ENCODE measurements at places on chromosomes 3 and 15.

- no peak for DNase-seq
Measured at GRCh38 chr15:79535536-79535935, 103.4 kb downstream of the MINAR1 start.

- no peak for DNase-seq
Measured at GRCh38 chr3:179318876-179319275, 4.0 kb upstream of the ZNF639 start.

GRCh38 chr15:32967521-32967920, 227.0 kb downstream of the FMN1 start:
- no peak for DNase-seq

- DNase-seq = no peak
Measured at GRCh38 chr3:64184621-64185020, 40.6 kb downstream of the PRICKLE2 start.

DNA sequence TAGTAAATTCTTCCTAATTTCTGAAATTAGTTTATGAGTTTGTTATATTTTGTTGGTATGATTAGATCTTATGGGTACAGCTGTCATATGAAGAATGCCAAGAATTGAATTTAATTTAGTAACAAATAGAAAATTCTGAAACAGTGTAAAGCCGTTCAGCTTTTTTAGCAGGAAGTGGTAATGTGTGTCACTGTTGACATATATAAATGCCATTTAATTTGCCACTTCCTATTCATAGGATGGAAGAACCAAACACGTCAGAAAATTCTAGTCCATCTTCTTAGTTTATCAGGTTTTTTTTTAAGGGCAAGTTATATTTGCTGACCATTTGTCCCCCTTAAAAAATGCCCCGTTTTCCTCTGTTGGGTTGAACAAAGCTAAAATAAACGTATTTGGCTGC, 43.0 kb downstream of the RAB8B start:
- no peak for DNase-seq

DNA sequence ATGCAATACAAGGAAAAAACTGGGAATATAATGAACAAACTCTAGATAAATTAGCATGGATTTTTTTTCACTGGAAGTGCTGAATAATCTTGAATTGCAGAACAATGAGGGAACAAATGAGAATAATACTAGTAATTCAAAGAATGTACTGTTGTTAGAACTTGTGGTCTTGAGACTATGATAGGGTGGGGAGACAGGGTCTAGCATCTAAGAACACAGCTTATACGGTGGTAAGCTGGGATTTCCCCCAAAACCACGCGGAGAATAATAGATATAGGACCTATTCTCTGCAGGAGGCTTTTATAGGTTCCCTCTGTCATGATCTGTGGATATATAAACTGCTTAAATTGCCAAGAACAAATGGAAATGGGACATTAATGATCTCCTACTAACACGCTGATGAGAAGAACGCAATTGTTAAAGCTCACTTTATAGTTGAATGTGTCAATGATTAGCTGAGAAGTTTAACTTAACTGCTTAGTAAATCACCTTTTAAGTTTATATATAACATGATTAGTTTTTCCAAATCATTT, 692.3 kb downstream of the ZPLD1 start:
- DNase-seq = no peak

- DNase-seq = no peak
Measured at GRCh38 chr15:58240191-58240932, 102.2 kb downstream of the AQP9 start.

DNA sequence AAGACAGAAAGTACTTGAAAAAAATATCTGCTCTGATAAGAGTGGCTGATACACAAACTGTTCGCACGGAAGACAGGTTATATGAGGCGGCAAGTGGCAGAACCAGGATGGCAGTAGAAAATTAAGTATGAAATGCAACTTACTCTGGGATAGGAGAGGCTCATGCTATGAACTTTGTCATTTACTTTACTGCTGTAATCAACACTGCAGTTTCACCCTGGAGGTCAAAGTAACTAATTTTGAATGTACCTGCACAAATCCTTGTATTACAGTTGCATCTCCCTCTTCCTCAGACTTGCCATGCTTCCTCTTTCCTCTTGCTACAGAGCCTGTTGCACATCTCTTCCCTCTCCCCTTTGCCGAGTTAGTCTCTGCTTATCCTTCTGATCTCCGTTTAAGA, 38.8 kb downstream of the HACL1 start:
- no peak for DNase-seq

DNA sequence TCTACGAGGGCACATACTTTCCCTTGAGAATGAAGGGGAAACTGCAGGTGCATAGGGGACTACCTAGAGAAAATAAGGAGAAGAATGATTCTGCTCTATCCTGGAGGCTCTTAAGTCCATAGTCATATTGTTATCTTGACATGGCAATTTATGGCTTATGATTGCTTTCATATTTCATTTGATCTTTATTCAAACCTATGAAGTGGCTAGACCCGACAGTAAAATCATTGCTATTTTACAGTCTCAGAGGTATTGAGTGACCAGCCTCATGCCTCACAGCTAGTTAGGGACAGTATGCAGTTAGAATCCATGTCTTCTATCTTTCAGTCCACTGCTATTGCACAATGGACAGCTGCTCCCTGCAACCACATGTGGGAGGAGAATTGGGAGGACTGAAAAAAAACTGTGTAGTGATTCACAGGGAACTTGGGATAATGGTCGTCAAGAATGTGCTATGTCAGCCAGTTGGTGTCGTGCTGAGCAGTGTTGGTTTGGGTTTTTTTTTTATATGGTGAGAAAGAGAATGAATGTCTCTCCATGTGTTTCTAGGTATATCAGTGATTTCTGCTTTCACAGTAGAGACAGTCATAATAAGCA, 63.2 kb upstream of the SPPL2A start:
- DNase-seq = peak; percentile 78

DNA sequence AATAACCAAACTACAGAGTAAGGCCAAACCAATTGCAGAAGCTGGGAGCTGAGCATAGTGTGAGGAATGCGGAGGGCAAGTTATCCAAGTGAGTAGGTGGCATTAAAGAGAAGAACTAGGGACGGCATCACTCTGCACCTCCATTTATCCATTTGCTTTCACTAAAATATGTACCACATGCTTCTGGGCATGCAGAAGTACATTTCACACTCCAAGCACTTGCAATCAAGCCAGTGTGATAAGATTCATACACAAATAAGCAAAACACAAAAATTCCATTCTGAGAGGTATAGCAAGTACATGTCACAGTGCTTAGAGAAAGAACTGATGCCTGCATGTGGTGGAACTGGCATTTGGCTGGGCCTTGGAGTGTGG, 81.1 kb downstream of the CCNL1 start:
- no peak for DNase-seq

- no peak for DNase-seq
Measured at GRCh38 chr3:195394024-195394423, 48.8 kb downstream of the ACAP2 start.

- no peak for DNase-seq
Measured at GRCh38 chr15:42138968-42139386, 17.5 kb downstream of the PLA2G4F start.

GRCh38 chr3:72060447-72061034, 275.6 kb upstream of the PROK2 start:
- no peak for DNase-seq

- DNase-seq = no peak
Measured at GRCh38 chr3:63864965-63865327, 1.3 kb downstream of the ATXN7 start.

DNA sequence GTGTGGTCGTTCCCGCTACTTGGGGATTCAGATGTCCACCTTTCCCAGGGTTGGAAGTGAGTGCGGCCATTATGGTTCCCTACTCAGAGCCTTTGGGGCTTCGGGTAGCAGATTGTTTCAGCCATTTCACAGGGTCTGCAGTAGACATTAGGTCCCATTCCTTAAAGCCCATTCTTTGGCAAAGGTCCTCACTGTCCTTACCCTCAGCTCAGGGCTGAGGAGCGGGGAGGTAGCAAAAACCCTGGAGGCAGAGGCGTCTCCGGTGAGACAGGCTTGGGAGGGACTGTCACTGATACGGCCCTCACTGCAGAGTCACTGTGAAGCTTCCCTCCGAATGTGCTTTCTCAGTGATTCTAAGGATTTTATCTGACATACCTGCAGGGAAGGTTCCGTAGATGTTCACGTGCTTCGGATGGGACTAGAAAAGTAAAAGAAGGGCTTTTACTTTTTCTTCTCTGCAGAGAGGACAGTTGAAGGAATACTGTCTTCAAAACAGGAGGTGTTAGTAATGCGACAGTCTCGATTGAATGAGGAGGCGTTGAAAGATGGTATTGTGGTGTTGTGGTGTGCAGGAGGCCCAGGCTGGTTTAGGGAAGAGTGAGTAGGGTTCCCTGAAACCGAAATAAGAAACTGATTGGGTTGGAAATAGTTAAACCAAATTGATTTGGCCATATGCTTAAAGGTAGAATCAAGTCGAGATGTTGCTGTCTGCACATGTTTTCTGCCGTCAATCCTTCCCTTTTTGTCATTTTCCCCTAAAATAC, 630 bp downstream of the ATP6V1A start:
- peak; percentile 10 for DNase-seq

GRCh38 chr3:69867941-69868505, 128.8 kb downstream of the MITF start:
- no peak for DNase-seq

DNA sequence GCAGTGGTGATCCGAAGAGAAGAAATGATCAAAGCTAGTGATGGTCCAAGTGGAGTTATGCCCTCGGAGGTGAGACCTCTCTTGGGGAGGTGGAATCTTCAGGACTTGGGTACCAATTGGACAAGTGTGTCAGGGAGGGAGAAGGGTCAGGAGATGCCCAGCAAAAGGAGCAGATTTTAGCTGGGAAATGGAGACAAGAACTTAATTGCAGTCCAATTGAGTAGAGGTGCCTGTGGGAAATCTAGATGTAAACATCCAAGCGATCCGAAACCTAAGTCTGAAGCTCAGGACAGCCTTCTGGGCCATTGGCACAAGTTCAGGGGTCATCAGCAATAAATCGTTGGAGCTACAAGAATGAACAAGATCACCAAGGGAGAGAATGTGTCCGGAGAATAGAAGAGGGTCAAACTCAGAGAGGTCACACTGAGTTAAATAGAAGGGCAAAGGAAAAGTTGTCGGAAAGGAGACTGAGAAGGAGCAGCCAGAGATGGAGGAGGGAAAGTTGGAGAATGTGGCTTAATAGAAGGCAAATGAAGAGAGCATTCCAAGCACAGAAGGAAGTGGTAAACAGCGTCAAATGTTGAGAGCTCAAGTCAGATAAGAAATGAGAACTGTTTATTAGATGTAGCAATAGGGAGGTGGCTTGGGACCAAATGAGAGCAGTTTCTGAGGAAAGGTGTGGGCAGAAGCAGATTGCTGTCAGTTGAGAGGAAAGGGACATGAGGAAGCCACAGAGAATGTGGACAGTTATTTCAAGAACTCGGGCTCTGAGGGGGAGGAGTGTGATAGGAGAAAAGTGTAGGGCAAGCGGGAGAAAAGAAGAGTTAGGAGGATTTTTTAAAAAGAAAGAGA, 64.2 kb upstream of the FNDC3B start:
- DNase-seq = no peak

- DNase-seq = no peak
Measured at GRCh38 chr3:57093489-57093888, 33.0 kb downstream of the SPATA12 start.

DNA sequence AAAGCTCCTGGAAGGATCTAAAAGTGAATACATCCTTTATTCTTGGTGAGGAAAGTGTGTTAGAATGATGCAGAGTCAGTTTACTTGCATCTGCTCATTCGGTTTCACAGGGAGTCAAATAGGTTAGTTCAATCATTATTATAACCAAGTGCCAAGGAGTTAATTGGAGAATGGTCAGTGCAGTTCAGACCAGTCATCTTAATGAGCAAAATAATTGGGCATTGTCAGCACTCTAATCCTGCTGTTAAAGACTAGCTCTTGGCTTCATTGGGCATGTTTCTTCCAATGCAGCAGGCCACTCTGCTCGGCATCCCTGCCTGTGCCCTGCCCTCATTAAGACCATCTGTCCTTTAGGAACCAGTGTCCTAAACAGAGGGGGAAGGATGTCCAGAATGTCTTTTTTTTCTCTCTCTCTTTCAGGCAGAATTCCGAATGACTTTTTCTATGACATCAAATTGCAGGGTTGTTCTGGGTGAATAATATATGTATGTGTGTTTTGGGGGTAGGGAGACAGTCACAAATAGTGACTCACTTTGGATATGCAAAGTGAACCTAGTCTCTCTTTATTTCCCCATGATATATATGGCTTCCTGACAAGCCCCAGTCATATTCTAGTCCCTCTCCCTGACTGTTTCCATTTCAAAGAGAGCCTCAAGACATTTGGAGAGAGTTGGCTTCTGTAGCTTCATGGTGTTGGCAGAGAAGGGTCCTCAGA, 205.4 kb upstream of the TRIM42 start:
- DNase-seq = no peak

DNA sequence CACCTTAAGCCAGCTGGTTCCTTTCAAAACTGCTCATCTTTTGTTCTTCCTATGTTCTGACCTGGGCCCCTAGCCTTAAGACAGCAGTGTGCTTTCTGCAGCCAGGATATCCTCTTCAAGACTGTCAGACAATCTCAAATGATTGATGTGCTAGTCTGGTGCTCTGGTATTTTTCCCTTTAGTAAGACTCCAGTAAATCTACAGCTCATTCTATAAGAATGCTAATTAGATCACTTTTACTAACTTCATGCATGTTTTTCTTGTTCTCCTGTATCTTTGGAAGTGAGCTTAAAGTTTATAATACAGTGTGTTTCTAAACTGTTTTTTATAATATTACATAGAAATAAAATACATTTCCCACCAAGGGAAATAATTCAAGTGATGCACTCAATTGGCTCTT, 220.9 kb upstream of the NANOGP8 start:
- DNase-seq = peak; percentile 14

GRCh38 chr15:64858021-64858575, 16.4 kb downstream of the PLEKHO2 start:
- no peak for DNase-seq

GRCh38 chr3:132822837-132823236, 100.6 kb upstream of the NPHP3 start:
- DNase-seq = no peak

- DNase-seq = no peak
Measured at GRCh38 chr3:60316121-60316797, 935.0 kb downstream of the FHIT start.

GRCh38 chr3:32870373-32871095, 52.7 kb downstream of the TRIM71 start:
- DNase-seq = no peak

DNA sequence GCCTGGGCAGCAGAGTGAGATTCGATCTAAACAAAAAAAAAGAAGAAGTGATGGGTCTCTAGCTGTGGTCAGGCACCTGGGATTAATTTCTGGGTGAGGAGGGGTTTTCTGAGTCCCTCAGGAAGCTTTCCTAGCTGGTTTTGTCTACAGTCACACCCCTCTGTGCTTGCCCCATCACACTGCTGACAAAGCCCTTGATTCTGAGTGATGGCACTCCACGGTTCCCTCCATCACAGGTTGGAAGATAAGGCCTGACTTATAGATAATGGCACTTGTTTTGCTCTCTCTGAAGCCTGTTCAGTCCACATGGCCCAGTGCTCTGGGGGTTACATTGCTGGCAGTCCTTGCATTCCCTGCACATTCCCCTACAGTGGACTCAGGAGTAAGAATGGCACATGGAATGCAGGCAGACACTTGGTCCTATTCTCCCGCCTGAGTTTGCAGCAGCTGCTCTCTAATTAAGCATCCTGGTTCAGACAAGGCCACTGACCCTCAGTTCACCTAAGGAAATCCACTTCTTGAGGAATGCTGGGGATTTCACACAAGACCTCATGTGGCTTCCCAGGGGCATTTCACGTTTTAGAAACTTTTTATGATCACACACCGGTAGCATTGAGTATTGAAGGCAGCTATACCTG, 81.0 kb upstream of the NMNAT3 start:
- no peak for DNase-seq

Data from urothelium cell line (cell line).